ENCODE measurements at places on chromosomes 4 and X. TPM values are rescaled to one million over a fixed set of nuclear protein-coding genes. Genes with fewer than 3 reads are reported as not detected.

Gene ADH6
- total RNA-seq, result not detected

Gene STARD8
- 2.2 TPM for total RNA-seq

Gene PCSK1N
- 63.5 TPM for total RNA-seq

Gene RASSF6
- total RNA-seq, result not detected

Gene ART3
- total RNA-seq, result 0.31 TPM

Gene SLC9A6
- total RNA-seq, result 95.2 TPM

Gene PCDH10
- 45.4 TPM for total RNA-seq

Gene TKTL2
- 1.9 TPM for total RNA-seq

Gene ZNF518B
- total RNA-seq, result 100 TPM

Gene PTCHD1
- 15.3 TPM for total RNA-seq

Gene EREG
- total RNA-seq, result not detected

Gene OTUD6A
- not detected for total RNA-seq

Gene ZFYVE28
- total RNA-seq, result 7.8 TPM

Gene RASL11B
- total RNA-seq, result 20.3 TPM

Gene MRPL1
- total RNA-seq, result 26.6 TPM

Gene TSPAN6
- 31.6 TPM for total RNA-seq

Gene ZNF275
- 13.8 TPM for total RNA-seq

Gene HUWE1
- total RNA-seq, result 182 TPM
